ENCODE measurements at places on chromosomes 6 and 20.

DNA sequence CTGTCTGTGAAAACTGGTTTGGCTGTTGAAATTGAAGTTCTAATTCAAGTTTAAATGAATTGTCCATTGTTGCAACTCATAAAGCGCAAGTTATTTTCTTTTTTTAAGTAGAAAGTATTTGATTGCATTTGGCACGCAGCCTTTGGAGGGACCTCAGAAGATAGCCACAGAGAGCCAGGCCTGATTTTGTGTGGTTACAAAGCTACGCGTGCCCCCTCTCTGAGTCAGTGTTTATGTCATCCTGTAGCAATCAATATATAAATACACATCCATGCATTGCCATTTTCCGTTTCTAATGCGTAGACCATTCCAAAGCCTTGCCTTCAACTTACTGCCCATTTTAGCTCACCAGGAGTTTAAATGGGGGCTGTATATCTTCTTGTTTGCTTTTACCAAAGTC lies 173.2 kb downstream of the TMEM242 start:
- DNase-seq: peak; percentile 92

DNA sequence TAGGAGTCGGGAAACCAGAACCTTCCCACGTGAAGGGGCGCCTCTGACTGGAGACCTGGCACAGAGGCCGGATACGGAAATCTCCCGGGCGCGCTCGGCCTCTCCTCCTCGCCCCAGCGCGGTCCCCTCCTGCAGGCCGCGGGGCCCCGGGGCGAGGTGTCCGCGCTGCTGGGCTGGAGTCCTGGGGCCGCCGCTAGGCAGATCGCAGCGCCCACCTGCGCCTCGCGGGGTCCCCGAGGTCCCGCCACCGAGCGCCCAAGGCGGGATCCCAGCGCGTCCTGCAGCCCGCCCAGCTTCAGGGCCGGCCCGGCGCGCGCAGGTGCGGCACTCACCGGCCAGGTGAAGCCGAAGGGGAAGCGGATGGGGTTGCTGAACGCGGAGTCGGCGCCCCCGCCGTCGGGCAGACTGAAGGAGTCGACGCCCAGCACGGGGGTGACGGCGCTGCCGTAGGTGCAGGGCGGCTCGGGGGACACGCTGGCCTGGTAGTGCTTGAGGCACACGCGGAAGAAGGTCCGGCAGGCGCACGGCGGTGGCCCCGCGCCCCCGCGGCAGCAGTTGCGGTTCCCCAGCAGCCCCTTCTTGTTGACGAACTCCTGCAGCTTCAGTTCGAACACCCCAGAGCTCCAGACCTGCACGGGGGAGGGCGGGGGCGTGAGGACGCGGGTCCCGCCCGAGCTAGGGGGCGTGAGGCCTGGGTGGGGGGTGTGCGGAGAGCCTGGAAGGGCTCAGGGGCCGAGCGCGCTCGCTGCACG lies 1.5 kb downstream of the DLL1 start:
- DNase-seq: no peak

DNA sequence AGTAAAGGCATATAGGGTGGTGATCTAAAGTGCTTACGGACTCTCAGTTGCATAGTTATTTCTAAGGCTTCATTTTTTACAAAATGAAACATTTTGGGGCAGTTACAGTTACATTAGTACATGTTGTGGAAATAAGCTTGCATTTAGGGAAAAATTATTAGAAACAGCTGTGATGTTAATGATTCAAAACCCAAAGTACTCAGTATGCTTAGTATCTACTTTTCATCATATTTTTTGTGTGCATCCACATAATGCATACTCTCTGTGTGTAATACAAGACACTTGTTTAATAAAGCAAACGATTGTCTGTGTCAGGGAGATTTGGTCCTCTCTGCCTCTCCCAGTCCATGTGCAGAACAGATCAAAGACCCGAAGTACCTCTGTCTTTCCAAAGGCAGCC lies 11.4 kb upstream of the TBX18 start:
- DNase-seq: no peak

DNA sequence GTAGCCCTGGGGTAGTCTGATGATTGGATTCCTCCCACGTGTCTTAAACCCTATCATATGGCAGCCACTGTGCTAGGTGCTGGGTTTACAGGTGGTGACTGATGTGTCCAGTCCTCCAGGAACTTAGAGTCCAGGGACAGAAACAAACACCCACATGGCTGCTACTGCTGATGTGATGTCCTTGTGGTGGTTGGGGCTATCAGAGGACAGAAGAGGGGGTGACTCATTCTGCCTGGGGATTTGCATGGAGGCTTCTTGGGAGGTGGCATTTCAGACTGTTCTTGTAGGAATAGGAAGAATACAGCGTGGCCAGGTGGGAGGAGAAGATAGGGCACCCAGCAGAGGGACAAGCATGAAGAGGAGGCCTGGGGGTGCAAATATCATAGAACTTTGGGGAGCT lies 9.8 kb downstream of the RAET1G start:
- no peak for DNase-seq
